ENCODE measurements at places on chromosomes 6 and 20. TPM values are rescaled to one million over a fixed set of nuclear protein-coding genes. Genes with fewer than 3 reads are reported as not detected.

The ADGRB3 gene
- total RNA-seq = 0.37 TPM

The HNF4A gene
- total RNA-seq = 321 TPM

The FAM184A gene
- 0.85 TPM for total RNA-seq

The MATN4 gene
- not detected for total RNA-seq
